T-cell (primary cell): ENCODE measurements at places on chromosomes 1 and 21. TPM values are rescaled to one million over a fixed set of nuclear protein-coding genes. Genes with fewer than 3 reads are reported as not detected.

DNA sequence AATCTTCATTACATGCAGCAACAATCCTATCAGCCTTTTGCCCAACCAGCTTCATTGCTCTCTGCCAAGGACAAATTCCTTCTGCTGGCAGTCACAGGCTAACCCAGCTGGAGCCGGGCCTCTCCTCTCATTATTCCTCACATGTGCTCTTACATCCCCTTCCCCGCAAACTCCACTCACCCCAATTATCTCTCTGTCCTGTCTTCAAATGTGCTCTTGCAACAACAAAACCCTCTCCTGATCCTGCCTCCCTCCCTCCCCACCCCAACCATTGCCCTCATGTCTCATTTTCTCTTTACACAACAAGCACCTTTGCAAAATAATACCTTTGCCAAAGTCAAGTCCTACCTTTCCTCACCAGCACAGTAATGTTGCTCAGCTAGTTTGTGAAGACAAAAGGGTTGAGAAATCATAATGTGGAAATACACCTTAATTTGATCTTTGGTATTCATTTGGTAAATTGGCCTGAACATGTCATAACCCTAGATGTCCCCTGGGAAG, 36.0 kb upstream of the DHCR24 start:
- DNase-seq: no peak

- no peak for DNase-seq
These were observed 69.7 kb downstream of the CC2D1B start for GRCh38 chr1:52296345-52296744.

DNA sequence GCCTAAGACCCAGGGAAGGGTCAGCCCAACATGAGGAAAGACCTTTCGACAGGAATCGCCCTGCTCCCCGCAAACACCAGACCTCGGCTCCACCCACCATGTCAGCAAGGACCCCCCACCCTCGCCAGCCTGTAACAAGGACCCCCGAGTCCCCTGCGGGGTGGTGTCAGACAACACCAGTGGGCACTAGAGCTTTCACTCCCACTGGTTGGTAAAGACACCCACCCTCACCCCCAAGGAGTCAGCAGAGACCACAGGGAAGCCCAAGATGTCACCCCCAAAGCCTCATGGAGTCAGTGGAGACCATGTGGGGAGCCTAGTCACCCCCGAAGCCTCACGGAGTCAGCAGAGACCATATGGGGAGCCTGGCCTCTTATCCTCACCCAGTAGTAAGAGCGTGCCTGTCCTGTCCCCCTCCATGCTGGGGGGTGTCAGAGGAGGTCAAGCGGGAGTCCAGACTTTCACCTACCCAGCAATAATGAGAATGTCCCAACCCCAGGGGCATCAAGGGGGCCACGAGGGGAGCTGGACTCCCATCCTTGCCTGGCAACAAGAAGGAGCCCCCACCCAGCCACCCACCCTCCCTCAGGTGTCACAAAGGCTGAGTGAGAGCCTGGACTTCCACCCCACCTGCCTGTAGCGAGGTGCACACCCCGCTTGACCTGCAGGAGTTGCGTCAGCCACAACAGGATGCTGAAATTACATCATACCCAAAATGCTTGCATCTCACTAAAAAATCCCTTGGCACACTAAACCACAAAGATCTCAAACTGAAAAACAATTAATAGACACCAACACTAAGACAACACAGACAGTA, 24.8 kb downstream of the SLC19A1 start:
- no peak for DNase-seq

- DNase-seq: no peak
These were observed 20.8 kb upstream of the JAK1 start for GRCh38 chr1:64986903-64987871.

The PYGO2 gene
- 36.0 TPM for total RNA-seq

DNA sequence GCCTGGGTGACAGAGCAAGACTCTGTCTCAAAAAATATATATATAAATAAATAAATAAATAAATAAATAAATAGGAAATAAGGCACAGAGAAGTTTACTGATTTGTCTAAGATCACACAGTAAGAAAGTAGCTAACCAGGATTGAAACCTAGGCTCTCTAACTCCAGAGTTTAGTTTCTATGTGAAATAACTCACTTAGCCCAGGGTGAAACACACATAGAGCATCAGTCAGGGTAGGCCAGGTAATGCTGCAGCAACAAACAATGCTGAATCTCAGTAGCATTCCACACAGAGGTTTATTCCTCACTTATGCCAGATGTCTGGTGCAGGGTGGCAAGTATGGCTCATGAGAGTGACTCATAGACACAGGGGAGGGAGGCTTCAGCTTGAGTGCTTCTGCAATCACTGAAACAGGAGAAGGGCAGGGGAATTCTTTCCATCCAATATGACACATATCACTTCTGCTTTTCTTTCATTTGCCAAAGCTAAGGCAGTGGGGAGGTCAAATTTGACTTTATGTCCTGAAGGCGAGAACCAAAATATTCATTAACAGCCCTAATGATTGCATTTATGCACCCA, 37.1 kb upstream of the KANK4 start:
- no peak for DNase-seq

- no peak for DNase-seq
These were observed 12.2 kb upstream of the GPR161 start for GRCh38 chr1:168148916-168149315.

GRCh38 chr1:182347019-182347418, 44.6 kb downstream of the GLUL start:
- no peak for DNase-seq

The OR2L2 gene
- total RNA-seq: 0.43 TPM

GRCh38 chr1:162885265-162885664, 24.3 kb upstream of the CCDC190 start:
- no peak for DNase-seq

The ADGRB2 gene
- 0.98 TPM for total RNA-seq

GRCh38 chr21:45006536-45007095, 66.8 kb downstream of the SLX9 start:
- DNase-seq: no peak

- DNase-seq: no peak
These were observed 186.3 kb upstream of the USP25 start for GRCh38 chr21:15543473-15543872.

The SLC44A5 gene
- 0.23 TPM for total RNA-seq

DNA sequence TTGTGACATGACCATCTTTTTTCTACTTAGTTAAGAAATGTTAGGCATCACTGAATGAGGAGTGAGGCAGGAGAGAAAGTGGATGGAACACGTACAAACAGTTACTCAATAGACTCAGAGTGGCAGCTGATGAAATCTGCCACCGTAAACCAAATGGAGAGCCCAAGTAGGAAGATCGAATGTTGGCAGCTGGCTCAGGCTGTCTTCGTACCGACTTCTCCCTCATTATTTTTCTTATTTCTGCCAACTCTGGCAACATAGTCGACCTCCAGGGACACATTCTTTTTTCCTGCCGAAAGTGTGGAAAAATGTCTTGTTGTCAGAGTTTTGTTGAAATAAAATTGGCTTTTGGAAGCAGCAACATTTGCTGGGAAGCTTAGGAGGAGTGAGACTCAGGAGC, 143.3 kb downstream of the GREM2 start:
- DNase-seq: no peak

- no peak for DNase-seq
These were observed 281.2 kb upstream of the ST6GALNAC5 start for GRCh38 chr1:76585980-76586674.

DNA sequence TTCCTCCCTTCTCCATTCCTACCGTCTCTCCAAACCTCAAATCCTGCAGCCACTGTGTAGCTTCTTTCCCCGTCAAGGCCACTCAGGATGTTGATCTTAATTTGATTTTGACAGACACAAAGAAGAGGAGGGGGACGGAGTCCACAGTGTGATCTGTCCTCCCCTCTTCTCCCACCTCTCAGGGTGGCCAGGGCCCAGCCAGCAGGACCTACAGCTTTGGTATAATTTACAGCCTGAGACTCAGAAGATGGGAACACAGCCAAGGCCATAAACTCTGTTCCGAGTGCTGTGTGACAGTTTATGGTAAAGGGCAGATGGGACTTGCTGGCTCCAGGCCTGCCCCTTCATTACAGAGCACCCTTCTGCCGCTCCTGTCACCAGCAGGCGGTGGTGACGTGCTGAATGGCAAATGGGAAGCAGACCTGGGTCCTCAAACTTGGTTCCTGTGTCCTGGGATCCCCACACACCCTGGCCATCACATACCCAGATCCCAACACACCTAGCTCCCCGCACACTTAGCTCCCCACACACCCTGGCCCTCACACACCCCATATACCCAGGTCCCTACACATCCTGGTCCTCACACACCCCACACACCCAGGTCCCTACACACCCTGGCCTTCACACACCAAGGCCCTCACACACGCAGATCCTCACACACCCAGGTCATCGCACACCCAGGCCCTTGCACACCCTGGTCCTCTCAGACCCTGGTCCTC, 71.6 kb downstream of the CD2 start:
- no peak for DNase-seq

DNA sequence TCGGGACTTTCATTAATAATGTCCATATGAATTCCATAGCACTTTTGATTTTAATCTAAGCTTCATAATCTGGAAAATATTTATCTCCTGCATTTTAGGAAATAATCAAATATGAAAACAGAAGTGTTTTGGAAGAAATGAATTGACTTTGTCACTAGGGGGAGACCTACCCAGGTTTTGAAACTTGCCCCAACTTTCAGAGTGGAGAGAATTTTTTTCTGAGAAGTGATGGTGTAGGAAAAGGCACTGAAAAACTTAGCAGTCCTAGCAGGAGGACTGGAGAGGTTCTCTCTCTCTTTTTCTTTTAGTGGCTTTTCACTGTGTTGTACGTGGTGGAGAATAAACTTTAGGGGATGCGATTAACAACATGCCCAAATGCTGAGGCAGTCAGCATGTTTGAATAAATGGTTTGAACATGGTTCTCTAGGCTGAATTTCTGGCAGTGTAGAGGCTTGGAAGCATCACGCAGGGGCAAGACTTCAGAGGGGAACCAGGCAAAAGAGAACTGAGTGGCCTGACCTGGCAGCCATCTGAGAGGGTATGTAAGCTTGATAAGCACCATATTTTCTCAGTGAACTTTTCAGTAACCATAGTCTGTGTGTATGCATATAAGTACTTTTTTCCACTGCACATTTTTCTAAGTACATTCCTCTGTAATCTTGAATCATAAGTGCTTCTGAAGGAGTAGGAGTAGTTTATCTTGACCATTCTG, 68.3 kb upstream of the NEK7 start:
- DNase-seq: no peak

DNA sequence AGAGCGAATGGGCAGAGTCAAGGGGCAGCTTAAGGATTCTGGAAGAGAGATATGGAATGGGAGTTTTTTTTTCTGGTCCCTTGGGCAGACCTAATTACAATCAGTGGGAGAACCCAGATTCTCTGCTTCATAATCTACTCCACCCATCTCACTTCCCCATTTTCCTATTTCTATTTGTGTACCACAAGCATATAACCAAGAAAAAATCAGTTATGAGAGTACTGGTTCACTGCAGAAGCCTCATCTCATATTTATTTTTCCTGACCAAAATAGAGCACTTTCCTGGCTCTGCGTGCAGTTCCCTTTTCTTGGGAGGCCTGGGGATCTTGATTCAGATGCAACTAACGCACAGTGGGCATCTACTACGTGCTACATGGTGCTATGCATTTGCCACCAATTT, 82.2 kb upstream of the SLFNL1 start:
- no peak for DNase-seq

- no peak for DNase-seq
These were observed 31.6 kb downstream of the FMO4 start for GRCh38 chr1:171345536-171345935.

The SH2D1B gene
- total RNA-seq: 0.66 TPM

GRCh38 chr1:226248091-226248490, 24.6 kb downstream of the MIXL1 start:
- no peak for DNase-seq

DNA sequence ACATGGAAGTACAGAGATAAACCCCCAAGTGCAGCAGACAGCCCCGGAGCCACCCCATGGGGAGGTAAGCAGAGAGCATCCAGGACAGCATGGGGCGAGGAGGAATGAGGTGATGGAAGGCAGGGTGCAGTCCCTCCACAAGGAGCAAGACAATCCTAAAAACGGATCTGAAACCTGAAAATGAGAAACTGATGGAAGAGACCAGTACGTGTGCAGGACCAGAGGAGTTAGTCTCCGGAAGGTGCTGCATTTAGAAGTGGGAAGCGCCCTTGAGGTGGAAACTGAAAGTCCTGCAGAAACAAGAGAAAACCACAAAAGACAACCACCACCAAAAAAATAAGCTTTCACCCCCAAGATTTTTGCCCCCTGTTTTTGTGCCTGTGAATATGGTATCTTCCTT, 17.4 kb upstream of the DDOST start:
- DNase-seq: no peak

The GIPC2 gene
- 0.19 TPM for total RNA-seq
